Activated CD4-positive, alpha-beta T cell treated with anti-CD3 and anti-CD28 coated beads, Interleukin-2, amount 50 U/mL, for 4 hours (primary cell): ENCODE measurements at places on chromosomes 1 and 21.

DNA sequence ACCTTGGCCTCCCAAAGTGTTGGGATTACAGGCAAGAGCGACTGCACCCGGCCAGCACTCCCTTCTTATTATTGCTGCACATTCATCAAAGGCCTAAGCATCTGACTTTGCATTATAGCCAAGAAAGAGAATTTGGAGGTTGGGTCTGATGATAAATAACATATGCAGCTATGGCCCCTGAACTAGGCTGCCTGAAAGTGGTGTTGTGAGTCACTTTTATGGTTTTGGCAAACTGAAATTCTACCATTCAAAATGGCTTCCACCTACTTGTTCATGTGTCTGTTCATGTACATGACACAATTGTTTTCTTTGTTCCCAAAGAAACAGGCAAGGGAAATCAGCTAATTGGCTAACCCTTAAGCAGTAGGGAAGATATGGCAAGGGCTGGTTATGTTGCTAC, 25.0 kb upstream of the UAP1 start:
- no peak for DNase-seq

GRCh38 chr1:54716299-54717047, 812 bp downstream of the TTC4 start:
- no peak for DNase-seq

DNA sequence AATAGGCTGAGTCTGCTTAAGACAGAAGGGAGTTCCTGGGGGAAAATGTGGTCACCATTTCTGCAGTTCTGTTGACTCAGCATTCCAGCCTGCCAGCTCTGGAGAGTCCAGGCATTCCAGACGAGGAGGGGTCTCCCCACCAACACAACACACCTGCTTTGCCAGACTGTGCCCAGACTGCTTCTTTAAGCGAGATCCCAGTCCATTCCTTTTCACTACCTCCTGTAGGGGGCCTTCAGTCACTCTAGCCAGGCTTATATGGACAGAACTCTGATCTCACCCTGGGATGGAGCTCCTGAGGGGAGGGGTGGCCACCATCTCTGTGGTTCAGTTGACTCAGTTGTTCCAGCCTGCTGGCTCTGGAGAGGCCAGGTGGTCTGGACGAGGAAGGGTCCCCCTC, 48.5 kb downstream of the UBE2U start:
- no peak for DNase-seq

GRCh38 chr1:211908453-211908852, 77.9 kb upstream of the LPGAT1 start:
- no peak for DNase-seq

DNA sequence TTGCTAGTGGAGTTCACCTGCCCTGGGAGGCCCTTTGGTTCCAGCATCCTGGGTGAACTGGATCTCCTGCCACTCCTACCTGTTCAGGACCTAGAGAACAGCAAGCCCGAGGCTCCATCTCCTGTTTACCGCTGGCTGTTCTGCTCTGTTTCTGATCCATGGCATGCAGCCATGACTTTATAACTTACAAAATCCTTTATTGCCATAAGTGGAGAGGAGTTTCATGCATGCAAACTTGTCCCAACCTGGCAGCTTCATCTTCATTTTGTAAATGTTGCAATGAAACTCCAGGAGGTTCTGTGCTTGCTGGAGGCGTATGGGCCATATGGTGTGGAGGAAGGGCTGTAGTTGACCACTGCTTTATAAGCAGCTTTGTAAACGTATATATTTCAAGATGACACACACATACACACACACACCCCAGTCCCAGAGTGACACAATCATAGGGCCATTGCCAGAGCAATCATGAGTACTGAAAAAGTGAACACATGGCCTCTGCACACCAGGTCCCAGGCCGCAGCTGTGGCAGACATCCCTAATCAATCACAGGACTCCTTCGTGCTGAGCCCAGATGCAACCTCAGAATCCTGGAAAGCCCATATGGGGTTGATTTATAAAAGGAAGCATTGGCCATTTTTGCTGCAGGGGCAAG, 69.0 kb downstream of the UBIAD1 start:
- DNase-seq = no peak

DNA sequence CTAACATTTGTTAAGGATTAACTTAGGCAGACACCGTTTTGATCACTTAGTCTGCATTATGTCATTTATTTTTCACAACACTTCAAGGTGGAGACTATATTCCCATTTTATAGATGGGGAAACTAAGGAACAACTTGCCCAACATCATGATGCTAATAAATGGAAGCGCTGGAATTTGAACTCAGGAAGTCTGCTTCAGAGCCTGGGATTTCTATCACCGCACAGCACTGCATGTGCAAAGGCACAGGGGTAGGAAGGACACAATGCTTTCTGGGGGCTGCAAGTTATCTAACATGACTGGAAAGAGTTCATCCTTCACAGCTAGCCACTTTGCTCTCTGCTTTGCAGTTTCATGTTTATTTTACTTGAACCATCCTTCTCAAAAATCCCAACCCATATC, 100.5 kb downstream of the UBR4 start:
- DNase-seq = no peak

DNA sequence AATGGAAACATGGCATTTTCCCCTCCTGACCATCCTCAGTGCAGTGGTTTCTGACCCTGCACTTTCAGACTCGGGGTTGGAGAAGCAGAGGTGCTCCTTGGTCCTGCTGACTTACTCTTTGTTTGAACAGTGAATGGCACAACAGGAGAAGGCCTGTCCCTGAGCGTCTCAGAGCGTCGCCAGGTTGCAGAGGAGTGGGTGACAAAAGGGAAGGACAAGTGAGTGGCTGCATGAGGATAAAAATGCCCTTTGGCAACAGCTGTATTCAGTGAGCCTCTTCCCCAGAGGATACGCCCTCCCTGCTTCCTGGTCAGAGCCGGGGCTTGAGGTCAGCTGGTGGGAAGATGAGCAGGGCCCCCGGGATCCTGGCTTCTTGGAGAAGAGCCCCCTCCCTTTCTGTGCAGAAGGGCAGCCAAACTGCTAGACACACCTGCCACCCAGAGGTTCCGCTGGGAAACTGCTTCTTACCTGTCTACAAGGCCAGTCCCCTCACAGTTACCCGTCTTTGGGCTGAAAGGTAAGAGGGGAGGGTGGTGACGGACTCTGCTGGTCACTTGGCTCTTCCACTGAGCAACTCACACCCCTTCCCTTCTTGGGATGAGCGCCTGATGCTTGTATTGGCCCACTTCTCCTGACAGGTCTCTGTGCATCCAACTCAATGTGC, 16.6 kb downstream of the NPL start:
- DNase-seq = no peak

DNA sequence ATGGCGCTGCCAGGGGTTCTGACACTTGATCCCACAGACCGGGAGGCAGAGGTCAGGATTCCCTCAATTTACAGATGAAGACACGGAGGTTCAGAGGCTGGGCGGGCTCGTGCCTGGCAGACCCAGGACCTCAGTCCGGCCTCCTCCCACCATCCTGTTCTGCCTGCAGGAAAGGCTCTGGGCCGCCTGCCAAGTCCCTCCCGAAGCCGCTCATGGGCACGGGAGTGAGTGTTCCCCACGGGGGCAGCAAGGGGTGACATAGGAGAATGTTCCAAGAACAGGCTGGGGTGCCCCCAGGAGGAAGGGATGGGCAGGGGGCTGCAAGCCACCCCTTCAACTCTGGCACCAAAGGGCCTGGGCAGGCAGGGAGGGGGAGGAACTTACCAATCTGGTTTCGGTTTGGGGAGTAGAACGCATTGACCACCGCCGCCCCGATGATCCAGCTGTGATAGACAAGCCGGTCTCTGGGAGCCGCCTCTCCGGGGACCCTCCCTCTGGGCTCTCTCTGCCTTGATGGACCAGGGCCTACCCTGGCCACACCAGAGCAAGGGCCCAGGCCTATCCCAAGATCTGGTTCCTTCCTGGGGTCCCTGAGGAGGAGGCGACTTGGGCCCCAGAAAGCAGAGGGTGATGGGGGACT, 7.5 kb downstream of the PRXL2B start:
- no peak for DNase-seq

DNA sequence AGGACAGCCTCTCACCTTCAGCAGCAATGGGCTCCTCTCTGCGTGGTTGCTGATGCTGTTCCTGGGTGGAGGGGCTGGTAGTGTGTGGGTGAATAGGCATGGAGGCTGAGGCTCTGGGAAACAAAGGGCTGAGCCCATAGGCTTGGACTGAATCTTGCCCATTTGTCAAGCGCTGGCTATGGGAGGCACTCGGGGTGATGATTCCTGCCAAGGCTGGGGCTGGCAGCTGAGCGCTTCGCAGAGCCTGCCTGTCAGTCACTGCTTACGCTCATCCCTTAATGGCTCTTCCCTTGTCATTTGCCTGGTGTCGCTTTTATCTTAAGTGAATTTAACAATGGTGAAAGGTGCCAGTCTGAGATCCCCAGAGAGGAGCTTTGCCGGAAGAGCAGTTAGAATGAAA, 353.3 kb downstream of the PBX1 start:
- DNase-seq = no peak

GRCh38 chr1:54400329-54400728, 5.9 kb downstream of the SSBP3 start:
- DNase-seq = no peak

DNA sequence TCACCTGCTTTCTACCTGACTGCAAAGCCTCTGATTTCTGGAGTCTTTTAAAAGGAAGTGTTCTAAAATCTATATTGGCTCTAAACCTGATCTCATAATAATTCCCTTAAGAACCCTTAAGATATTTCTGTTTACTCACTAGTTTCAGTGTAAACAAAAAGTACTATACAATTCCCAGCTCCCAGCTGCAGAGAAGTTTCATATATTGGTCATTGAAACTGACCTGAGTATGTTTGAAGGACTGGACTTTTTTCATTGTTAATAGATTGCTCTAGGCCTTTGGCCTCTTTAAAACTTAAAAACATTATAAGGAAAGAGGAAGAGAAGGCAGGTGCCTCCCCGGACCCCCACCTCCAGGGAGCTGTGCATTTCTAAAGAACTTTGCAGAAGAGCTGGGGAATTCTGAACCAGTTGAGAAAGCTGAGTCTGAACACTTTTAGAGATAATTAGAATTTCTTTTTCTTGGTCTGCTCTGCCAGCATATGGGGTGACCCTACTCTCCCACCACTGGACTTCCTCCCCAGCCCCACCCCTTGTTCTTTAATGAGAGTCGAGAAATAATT, 23.7 kb downstream of the CLIC6 start:
- no peak for DNase-seq

DNA sequence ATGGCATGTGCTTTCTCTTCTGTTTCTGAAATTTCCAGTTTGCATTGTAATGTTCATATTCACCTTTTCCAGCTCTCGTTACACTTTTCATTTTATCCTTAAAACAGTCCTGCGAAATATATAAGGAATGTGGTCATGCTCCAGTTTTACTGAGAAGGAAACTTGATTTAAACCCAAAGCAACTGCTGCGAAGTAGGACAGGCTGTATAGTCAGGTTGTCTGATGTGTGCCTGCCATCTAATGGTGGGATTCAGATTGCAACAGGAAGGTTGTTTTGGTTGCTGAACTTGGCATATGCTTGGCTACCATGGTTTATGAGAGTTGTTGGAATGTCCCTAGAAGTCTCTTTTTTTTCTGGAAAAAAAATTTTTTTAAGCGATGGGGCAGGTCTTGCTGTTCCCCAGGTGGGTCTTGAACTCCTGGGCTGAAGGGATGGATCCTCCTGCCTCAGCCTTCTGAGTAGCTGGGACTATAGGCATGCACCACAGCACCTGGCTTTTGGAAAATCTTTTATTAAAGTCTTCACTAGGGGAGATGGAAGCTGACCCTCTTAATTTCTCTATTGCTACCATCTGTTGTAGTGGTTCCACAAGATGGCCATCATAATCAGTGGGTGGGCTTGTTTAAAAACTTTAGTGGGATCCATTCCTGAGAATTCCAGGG, 86.9 kb downstream of the UCK2 start:
- peak; percentile 56 for DNase-seq
